ENCODE measurements at places on chromosomes 1 and 21.

- no peak for DNase-seq
Measured at GRCh38 chr1:246068217-246068512, 438.9 kb downstream of the SMYD3 start.

DNA sequence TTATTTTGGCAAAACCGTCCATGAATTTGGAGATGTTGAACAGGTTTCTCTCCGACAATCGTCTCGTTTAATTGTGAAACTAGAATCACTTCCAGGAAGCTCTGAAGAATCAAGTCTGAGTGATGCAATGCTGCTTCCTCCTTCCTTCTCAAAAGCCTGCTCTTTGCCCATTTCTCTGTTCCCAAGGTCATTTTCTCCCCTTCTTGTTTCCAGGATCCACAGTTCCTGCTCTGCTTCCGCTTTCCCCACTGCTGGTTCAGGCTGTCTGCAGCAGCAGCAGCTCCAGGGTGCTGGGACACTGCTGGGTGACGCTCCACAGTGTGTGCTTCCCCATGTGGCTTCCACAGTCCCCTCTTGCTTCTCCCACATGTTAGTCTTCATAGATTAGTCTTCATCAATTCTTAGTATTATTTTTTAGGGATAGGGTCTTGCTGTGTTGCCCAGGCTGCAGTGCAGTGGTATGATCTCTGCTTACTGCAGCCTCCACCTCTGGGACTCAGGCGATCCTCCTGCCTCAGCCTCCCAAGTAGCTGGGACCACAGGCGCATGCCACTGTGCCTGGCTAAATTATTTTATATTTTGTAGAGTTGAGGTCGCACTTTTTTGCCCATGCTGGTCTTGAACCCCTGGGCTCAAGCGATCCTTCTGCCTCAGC is 156.2 kb downstream of the DYRK1A start:
- no peak for DNase-seq

- peak; percentile 80 for DNase-seq
Measured at GRCh38 chr1:145871994-145872924, 13.4 kb upstream of the PIAS3 start.

DNA sequence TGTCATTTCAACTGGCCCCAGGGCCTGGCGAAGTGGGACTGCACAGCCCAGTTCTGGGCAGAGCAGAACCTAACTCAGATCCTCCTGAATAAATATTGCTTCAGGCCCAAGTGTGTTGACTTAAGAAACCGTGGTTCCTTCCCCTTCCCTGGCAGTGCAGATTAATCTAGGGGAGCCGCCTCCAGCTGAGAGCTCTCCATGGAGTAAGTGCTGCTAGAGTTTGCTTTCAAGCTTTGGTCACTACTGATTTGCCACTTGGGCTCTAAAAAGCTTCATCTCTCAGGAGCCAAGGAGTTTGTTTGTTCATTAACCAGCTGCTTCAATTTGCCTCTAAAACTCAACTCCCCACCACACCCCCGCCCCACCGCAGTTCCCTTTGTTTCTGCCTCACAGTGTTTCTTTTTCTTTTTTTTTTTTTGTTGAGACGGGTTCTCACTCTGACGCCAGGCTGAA is 112.1 kb downstream of the DTL start:
- no peak for DNase-seq

- no peak for DNase-seq
Measured at GRCh38 chr1:219759095-219759494, 146.2 kb upstream of the ZC3H11B start.

- no peak for DNase-seq
Measured at GRCh38 chr1:24875991-24876506, 54.0 kb downstream of the RUNX3 start.

GRCh38 chr1:113391649-113392271 is 1.4 kb downstream of the MAGI3 start:
- no peak for DNase-seq

- no peak for DNase-seq
Measured at GRCh38 chr21:37547615-37548200, 181.1 kb downstream of the DYRK1A start.

GRCh38 chr1:53066891-53067738 is 5.1 kb downstream of the PODN start:
- no peak for DNase-seq

DNA sequence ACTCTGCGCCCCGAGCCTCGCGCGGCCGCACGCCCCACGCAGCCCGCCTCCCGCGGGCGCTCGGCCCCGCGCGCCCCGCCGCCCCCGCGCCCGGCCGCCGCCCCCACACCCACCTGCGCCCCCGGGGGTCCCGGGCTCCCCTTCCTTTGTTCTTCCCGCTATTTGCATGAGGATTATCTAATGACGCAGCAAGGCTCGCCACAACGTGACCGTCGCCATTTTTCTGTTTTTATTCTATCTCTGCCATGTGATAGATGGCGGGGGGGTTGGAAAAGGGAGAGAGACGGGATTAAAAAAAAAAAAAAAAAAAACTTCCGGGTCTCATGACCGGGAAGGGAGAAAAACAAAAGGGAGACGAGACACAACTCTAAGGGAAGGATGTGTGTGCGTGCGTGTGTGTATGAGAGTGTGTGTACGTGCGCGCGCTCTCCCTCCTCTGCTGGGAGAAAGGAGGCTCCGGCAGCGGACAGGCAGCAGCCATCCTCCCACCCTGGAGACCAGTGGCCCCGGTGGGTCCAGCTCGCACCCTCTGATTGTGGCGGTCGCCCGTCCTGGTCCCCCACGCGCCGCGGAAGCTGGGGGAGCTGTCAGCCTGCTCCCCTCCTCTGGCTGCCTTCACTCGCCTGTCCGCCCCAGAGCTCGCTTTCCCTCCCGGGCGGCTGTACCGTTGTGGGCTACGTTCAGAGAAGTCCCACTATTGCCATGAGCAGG is 80.4 kb upstream of the AK4 start:
- DNase-seq, result peak; percentile 67

GRCh38 chr1:184162281-184162680 is 110.8 kb downstream of the TSEN15 start:
- no peak for DNase-seq

GRCh38 chr21:14842601-14843000 is 222.2 kb downstream of the NRIP1 start:
- no peak for DNase-seq

DNA sequence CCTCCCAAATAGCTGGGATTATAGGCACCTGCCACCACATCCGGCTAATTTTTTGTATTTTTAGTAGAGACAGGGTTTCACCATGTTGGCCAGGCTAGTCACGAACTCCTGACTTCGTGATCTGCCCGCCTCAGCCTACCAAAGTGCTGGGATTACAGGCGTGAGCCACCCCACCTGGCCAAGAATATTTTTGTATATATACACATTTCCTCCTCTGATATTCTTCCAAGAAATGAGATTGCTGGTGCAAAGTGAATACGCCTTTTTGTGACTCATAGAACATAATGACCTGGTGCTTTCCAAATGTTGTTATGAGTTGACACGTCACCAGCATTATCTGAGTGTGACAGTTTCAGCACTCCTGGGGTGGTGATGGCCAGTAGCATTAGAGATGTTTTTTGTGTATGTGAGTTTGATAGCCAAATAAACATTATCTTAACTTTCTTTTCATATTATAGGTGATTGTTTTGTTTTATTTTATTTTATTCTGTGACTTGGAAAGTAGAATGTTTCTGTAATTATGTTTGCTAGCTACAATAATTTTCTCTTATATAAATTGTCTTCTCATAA is 54.9 kb downstream of the KCNK1 start:
- DNase-seq, result no peak

GRCh38 chr1:201013991-201014815 is 9.3 kb downstream of the KIF21B start:
- DNase-seq, result no peak

DNA sequence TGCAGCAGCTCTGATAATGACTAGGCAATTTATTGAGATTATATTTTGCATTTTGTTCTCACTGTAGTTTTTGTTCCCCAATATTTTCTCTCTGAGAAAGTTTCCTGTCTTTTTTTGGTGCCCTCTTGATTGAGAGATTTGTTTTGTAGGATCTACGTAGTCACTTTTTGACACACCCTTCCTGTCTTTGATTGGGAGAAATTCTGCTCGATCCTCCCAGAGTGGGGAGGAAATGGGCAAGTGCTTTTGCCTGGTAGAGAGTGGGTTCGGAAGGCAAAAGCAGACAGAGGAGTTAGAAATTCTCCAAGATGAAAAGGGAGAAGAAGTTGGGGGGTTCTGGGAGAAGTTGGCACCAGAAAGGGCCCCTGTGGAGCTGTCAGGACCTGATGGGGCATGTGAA is 42.1 kb upstream of the SYT6 start:
- DNase-seq, result no peak

DNA sequence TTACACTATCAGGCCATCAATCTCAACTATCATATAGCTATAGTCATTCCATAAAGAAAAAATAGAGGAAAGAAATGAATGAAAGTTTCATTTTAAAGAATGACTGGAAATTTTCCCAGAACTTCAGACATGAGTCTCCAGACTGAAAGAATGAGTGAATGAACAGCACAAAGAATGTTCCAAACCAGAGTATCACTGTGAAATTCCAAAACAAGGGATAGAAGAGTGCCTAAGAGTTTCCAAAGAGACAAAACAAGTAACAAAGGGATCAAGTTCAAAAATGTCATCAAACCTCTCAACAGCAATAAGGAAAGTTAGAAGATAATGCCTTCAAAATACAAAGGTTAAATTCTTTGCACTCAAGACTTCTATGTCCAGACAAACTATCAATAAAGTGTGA is 114.9 kb downstream of the DENND1B start:
- DNase-seq, result no peak

DNA sequence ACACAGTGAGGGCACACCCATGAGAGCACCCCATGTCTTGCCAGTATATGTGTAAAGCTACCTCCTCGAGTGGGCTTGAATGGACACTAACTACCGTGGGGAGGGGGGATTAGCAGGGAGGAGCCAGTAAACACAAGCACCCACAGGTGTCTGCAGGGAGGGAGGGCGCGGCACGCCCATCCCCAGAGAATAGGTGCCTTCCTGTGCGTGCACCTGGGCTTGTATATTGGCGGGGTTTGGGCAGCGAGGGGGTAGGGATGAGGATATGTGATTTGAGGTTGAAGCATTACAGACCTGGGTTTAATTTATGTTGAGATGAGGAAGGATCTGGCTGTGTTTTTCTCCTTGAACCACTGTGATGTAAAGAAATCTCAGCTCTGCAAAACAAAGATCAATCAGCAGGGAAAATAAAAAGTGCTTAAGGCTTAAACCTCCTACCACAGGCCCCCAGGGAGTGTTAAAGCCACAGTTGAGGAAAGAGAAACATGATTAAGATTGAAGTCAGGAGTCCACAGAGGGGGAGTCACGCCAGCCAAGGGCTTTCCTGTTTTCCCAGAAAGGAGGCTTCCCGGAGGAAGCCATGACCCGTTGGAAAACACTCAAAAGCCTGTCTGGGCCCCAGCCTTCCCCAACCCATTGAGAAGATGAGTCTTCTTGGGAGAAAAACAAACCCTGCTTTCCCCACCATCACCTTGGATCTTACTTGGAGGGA is 80.0 kb downstream of the CAMK2N1 start:
- no peak for DNase-seq

DNA sequence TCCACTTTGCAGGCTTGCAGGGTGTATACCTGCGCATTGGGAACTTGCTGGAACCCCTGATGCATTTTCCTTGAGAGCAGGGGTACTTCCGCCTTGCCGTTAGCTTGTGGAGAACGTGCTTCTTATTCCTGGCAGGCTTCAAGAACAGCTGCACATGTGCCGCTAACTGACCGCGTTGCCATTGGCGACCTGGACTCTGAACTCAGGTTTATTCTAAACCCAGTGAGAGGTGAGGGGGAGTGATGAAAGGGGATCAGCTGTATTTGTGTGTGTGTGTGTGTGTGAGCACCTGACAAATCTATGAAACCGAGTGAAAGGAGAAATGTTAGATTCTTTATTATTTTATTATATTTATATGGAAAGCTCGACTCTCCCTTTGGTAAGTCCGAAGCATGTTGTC is 128.6 kb downstream of the HUNK start:
- DNase-seq, result no peak

GRCh38 chr21:22758478-22758877 is 1760.3 kb downstream of the NCAM2 start:
- no peak for DNase-seq

DNA sequence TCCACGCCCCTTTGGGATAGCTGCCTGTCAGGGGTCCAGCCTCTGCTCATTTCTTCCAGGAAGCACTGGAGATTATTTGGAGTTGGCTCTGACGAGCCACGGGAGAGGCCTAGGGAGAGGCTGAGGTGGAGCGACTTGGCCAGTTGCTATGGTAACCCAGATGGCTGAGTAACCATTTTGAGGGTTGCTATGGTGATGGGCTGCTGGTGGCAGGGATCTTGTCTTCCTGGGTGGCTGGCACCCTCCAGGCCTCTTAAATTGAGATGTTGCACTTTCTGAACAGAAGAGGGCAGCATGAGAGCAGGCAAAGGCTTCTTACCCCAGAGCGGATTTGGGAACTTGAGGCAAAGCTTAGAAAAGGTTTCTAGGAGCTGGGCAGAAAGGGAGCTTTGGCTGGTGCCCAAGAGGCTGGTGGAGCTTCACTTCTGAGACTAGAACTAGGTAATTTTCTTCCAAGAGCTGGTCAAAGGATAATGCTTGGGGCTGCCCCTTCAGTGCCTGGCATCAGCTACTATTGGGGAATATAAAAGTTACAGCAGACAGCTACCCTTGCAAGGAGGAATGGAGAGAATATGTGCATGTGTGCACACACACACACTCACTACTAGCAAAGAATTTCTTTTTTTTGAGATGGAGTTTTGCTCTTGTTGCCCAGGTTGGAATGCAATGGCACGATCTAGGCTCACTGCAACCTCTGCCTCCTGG is 72.5 kb downstream of the NDUFS5 start:
- DNase-seq, result no peak

- DNase-seq, result no peak
Measured at GRCh38 chr1:179082999-179083335, 1.1 kb downstream of the TOR3A start.

DNA sequence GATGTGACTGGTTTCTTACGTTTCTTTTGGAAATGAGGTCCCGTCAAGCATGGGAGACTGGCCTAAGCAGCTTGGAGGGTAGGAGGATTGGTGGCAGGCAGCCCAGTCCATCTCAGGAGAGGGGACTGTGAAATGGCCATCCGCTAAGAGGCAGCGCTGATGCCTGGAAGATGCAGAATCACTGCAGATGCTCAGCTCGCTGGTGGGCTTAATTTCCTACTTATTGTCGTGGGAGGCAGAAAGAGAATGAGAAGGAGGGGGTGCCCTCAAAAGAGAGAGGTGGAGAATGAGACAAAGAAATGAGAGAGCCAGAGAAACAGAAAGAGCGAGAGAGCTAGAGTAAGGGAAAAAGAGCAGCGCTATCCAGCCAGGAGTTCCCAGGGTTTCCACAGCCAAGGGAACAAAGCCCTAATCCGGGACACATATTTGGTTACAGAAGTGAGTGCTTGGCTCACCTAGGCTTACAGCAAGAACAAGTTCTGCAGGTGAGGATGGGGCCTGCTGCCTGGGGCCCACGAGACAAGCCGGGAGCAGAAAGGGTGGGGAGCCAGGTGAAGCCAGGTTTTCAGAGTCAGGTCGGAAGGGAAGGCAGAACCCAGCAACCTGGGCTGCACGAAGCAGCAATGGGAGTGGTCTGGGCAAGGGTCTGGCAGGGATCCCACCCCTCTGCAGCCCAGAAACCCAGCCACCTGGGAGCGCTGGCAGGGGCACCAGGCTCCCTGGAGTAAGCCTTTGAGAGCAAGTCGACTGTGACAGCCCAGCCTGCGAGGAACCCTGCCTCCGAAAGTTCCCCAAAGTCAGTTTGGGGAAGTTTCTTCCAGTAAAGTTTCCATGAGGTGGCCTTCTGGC is 5.8 kb downstream of the ECE1 start:
- no peak for DNase-seq

- DNase-seq, result no peak
Measured at GRCh38 chr21:33490991-33491372, 534 bp downstream of the DNAJC28 start.

GRCh38 chr1:169904834-169905233 is 11.1 kb upstream of the SCYL3 start:
- no peak for DNase-seq

- DNase-seq, result no peak
Measured at GRCh38 chr1:7471836-7472235, 299.3 kb upstream of the VAMP3 start.

Measured in substantia nigra (tissue), 51 donors.